Fibroblast of skin of abdomen (primary cell): ENCODE measurements at places on chromosomes 3 and 15.

- DNase-seq: no peak
These were observed 5.0 kb upstream of the CD276 start for GRCh38 chr15:73679180-73679579.

DNA sequence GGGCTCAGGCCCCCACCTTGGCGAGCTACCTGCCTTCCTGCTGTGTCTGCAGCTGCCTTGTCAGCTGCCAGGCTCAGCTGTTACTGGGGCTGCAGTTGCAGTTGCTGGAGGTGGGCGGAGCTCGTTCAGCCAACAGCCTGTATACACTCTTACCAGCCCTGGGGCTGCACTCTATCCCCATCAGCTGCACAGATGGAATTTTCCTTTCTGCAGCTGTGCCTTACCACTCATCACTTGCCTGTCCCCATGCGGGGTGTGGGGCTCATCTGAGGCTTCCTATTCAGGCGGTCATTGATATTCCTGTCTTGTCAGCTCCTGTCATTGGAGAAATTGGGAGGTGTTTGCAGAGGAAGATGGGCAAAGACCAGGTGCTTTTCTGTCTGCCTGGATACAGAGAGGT, 9.1 kb upstream of the SYN2 start:
- no peak for DNase-seq

- DNase-seq: no peak
These were observed 190.6 kb downstream of the OSBPL10 start for GRCh38 chr3:31790193-31791089.

DNA sequence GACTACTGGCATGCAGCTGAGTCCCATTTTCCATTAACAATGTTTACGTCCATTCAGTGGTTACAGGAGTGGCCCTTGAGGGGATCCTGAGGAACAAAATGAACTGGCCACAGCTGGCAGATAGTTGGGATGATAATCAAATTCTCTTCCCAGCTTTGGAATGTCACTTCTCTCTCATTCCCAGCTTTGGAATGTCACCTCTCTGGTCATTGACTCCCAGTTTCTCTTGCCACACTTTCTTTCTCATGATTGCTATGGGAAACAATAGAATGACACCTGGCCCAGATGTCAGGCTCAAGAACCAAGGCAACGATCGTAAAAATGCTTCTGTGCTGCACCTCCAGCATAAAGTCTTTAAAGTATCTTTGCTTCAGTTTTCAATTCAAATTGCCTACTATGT, 34.0 kb downstream of the ATP13A4 start:
- DNase-seq: no peak

GRCh38 chr3:31213869-31214486, 318.7 kb upstream of the STT3B start:
- DNase-seq: no peak

DNA sequence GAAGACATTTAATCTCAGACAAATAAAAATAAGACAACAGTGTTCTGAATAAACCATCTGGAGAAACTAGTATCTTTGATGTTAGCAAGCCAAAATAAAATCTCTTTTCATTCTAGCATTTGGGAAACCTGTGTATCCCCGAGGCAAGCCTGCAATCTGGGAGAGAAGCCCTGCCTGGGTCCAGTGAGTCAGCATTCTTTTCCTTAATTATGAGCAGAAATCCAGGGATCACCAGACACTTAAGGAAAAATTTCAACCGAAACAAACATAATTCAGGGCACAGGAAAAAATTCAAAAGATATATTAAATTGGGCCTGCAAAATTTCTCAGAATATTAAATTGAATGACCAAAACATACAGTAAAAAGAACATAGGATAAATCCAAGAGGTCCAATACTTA, 4.2 kb downstream of the NCBP2 start:
- no peak for DNase-seq

GRCh38 chr3:64892671-64893309, 205.0 kb upstream of the ADAMTS9 start:
- DNase-seq: no peak

DNA sequence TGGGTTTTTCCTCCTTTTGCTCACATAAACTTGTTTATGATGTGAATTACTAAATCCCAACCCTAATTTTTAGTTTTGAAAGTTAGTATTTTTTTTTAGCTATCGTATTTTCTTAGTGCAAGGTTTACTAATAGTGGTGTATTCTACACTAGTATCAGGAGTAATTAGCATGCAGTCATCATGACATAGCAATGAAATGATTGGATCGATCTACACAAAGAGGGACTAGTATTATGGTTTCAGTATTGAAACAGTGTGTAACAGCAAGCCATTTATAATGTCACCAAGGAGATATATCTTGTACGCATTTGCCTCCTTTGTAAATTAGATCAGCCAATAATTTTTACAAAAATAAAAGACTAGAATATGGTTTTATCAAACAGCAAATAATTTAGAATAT, 38.7 kb downstream of the RNF111 start:
- no peak for DNase-seq

GRCh38 chr15:52080031-52080430, 32.5 kb downstream of the BCL2L10 start:
- no peak for DNase-seq

DNA sequence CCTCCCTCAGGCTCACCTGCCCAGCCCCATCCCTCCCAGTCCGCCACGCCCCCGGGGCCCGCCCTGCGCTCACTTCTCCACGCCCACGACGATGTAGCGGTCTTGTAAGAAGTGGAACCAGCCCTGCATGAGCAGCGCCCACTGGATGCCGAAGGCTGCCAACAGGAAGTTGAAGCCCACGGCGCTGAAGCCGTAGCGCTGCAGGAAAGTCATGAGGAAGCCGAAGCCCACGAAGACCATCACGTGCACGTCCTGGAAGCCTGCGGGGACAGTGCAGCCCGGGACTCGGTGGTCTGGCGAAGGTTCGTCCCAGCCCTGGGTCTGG, 9.7 kb downstream of the RHCG start:
- DNase-seq: no peak

DNA sequence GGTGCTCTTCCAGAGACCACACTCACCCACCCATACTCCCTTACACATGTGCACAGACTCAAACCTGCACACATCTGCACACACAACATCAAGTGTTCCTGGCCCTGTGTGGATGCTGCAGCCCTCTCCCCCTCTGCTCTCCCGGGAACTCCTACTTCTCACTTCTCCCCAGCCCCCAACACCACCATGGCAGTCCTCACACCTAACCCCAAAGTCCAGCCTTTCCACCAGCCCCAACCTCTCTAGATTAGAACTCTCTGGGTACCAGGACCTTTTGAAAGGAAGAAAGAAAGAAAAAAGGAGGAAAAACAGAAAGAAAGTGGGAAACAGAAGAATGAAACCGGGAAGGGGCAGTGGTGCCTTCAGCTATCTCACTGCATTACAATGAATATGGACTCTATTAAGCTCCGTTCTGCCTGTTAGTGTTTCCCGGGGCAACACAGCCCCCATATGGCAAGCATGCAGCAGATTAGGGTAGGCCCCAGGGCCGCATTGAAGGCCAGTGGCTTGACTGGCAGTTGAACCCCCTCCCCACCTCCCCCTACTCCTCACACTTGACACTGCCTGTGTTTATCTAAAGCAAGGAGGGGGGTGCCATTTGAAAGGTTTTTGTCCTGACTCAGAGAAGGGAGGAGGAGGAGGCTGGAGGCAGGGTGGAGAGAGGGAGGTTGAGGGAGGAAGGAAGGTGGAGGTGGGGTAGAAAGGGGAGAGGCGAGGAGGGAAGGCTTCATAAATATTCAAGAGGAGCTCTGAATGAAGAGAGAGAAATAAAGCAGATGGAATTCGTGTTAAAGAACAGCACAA, 30.1 kb downstream of the BOC start:
- DNase-seq: peak; percentile 92

- DNase-seq: no peak
These were observed 12.4 kb upstream of the SEC62 start for GRCh38 chr3:169954142-169954756.

- DNase-seq: no peak
These were observed 26.8 kb downstream of the CDCP1 start for GRCh38 chr3:45119376-45119775.

- DNase-seq: no peak
These were observed 5.5 kb downstream of the TMEM266 start for GRCh38 chr15:76065245-76065644.

DNA sequence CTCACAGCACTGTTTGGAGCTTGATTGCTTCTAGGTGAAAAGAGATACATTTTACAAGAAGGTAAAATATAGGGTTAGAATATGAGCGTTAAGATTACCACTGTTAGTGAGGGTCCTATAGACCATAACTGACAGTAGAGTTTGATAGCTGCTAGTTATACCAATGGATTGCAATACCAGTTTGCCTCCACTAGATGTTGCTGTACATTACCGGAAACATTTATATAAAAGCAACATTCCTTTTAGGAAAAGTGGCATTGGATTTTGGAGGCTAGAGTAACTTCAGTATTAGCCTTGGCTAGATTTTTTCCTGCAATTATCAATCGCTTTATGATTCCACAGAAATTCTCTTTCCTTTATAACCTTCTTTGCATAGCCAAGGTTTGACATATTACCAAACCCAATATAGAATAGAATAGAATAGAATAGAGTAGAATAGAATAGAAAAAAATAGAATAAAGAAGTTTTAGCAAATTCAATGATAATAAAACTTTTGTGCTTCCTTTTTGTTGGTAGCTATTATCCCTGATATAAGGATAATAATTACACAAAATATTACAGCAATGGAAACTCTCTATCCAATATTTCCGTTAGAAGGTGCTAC, 1093.6 kb upstream of the ALCAM start:
- DNase-seq: peak; percentile 53

- DNase-seq: no peak
These were observed 25.0 kb downstream of the IRAK2 start for GRCh38 chr3:10189557-10190354.

DNA sequence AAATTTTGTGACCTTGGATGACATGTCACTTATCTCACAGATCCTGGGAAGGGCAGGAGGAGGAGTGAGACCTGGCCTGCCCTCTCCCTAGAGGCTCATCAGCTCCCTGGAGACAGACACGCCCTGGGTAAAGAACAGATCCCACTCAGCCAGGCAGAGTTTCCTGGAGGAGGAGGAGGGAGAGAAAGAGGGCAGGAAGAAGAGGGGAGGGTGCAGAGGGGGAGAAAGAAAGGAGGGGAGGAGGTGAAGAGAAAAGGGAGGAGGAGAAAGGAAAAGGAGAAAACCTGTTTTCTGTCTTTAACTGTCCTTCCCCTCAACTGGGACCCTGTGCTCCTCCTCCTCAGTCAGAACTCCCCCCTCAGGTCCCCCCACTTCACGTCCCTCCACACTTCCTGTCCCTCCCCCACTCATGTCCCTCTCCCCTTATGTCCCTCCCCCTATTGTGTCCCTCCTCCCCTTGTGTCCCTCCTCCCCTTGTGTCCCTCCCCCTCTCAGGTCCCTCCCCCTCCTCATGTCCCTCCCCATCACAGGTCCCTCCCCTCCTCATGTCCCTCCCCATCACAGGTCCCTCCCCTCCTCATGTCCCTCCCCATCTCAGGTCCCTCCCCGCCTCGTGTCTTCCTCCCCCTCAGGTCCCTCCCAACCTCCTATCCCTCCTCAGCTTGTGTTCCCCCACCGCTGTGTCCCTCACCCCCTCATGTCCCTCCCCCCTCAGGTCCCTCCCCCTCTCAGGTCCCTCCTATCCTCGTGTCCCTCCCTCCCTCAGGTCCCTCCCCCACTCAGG, 52.3 kb upstream of the CGNL1 start:
- DNase-seq: peak; percentile 31

- no peak for DNase-seq
These were observed 18.7 kb downstream of the ABTB1 start for GRCh38 chr3:127691489-127691888.

DNA sequence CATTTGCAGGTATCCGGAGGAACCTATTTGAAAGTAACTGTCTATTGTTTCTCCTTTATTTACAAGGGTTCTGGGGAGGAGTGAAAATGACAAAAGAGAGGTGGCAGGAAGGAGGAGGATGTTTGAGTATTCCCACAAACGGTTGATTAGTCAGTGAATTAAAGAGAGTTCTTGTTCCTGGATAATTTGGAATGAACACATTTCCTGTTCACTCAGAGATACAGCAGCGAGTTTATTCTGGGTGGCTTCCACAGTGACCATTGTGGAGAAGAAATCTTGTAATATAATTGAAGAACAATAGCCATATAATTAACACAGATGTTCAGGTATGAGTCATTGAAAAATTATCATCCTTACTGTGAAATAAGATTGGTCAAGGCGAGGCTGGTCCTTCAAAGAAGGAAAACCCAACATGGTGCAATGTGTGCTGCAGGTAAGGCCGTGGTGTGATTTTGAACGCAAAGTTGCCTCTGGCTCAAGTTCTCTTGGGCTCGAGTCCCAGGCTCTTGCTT, 77.3 kb downstream of the NFKBIZ start:
- DNase-seq: peak; percentile 57

- DNase-seq: no peak
These were observed 4.5 kb downstream of the SMC4 start for GRCh38 chr3:160403796-160404470.

- no peak for DNase-seq
These were observed 175.4 kb upstream of the GBE1 start for GRCh38 chr3:81936817-81937216.

GRCh38 chr3:133377396-133377795, 22.5 kb upstream of the BFSP2 start:
- DNase-seq: peak; percentile 53
